ENCODE measurements at places on chromosomes 2 and 18.

DNA sequence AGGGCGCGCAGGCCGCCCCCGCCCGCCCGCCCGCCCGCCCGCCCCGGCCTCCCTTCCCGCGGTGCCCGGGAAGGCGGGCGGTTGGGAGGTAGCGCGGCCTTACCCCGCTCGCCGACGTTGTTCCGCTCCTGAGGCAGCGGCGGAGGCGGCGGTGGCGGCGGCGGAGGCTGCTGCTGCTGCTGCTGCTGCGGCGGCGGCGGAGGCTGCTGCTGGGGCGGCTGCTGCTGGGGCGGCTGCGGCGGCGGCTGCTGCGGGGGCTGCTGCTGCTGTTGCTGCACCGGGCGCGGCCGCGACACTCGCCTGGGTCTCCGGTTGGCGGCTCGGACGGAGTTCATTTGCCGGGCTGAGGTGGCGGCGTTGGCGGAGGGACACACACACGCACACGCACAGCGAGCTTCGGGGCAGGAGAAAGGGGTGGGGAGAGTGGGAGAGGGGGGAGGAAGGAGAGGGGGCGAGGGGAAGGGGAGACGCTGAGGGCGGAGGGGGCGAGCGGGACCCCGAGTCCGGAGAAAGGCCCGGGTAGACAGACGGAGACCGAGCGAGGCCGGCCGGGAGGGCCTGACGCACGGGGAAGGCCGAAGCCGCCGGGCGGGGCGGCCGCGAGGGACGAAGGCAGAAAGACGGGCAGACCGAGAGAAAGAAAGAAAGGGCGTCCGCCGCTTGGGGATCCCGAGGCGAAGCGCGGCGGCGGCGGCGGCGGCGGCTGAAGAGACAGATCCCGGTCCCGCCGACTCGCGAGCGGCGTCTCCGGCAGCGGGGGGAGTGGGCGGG lies 727 bp downstream of the FBXO11 start:
- peak; percentile 61 for DNase-seq

GRCh38 chr2:66575625-66576310 lies 140.8 kb downstream of the MEIS1 start:
- no peak for DNase-seq

DNA sequence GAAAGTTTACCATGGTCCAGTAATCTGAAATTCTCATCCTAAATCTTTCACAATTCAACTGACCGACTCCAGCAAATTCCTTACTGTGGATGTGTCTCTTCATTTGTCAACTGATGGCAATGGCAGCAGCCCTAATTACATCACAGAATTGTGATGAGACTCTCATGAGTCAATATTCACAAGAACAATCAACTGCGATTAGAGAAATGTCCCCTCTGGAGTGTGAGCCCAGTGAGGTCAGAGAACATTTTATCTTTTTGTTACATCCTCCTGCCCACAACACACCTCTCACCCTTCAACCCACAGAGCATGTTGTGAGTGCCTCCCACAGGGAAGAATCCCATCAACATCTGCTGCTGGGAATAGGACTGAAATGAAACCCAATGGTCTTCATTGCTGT lies 73.6 kb downstream of the CD226 start:
- DNase-seq = no peak

GRCh38 chr18:77069482-77069881 lies 63.1 kb downstream of the MBP start:
- DNase-seq = no peak
